HuH-7.5 (cell line): ENCODE measurements at places on chromosomes 12 and 14.

- no peak for DNase-seq
Observed at GRCh38 chr12:111748151-111748672, 18.5 kb upstream of the ALDH2 start.

DNA sequence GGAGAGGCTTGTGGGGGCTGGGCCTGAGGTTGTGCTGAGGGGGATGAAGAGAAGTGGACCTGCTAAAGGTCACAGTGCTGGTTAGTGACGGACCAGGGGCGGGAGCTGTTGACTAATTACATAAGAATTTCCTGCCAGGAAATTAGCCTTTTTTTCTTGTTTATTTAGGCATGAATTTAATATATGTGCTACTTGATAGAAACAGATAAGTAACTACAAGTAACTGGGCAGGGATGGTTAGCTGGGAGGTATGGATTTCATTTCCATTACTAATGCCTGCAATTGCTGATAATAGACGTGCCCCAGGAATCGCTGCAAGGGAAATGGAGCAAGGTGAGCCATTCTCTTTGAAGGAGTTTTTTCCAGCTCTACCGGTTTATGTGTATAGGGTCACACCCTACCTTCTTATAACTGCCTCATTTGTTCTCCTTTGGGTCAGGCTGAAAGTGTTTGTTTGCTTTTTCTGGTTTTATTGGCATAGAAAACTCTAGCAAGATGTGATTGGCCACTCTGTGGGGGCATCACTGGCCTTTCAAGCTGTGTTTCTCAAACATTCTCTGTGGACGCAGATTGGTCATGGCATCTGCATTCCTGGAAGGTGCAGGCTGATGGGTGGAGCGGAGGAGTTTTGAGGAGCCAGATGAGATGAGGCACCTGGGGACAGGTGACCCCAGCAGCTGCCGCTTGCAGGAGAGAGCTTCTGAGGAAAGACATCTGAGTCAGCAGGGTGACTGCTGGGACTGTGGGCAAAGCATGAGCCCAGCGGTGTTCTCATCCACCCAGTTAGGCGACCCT, 19.0 kb upstream of the GPRC5A start:
- DNase-seq = no peak

DNA sequence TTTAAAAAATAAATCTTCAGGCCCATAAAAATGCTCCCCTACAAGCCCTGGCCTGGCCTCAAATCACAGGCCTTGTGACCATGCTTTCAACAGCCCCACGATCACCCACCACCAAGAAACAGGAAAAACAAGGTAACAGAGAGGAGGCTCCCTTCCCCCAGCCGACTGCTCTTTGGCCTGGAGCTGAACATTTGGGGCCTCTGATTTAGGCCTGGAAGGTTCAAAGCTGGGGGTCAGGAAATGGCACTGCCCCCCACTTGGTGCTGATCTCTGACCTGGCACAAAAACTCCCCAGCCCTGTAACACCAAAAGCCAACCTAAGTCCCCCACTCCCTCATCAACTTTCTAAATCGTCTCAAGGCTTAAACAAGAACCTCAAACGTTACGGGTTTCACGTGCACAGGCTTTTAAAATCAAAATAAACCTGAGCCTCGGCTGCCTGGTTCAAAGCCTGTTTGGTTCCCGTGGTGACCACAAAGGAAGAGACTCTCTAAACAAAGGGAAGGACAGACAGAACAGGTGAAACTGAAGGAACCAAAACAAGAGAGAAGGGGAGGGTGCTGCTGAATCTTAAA, 9.0 kb downstream of the ACTN1 start:
- DNase-seq = no peak

- DNase-seq = no peak
Observed at GRCh38 chr14:100620255-100621100, 33.3 kb upstream of the BEGAIN start.

DNA sequence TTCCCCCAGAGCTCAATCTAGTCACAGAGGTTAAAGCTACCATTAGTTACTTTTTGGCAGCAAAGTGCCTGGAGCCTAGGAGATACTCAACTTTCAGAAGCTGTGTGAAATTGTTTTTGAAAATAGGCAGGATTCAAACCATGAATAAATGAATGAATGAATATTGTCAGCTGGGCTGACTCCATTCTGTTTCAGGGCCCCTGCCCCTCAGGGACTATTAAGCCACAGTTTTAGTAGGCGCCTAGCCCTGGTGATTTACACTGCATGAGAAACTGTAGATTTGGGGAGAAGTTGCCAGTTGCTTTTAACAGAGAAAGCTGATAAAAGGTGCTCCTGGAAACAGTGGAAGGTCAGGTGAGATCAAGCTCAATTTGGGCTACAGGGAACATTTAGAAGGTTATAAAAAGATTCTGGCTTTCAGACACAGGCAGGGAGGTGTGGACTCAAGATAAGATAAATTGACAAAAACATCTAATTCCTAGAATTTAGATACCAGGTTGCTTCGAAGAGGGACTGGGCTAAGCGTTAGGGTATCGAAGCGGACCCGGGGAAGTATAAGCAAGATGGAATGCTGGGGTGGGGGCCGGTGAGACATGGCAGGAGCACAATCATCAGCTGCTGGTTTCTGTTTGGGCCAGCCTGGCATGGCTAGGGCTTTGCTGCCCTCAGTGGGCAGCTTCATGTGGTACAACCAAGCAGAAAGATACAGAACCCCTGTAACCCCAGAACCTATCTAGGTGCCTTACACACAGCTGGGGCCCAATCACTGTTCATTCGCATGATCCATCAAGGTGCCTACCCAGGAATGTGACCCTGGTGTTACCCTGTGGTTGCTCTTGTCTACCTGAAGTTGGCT, 14.9 kb upstream of the CELA1 start:
- DNase-seq = no peak

DNA sequence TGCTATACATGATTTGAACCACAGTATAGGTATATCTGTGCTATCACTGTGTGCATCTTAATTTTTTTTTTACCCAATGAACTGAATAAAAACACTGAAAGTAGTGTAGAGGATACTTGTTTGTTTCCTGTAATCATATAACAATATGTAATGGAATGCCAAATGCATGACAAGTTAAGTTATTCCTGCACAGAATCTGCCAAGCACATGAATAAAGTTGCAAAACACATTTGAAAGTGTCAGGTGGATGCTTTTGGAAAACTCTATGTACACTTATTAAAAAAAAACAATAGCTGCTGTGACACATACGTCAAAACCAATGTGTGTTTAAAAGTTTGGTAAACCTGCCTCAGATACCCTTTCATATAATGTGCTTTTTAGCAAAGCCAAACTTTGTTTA, 1638.1 kb upstream of the SEL1L start:
- no peak for DNase-seq

DNA sequence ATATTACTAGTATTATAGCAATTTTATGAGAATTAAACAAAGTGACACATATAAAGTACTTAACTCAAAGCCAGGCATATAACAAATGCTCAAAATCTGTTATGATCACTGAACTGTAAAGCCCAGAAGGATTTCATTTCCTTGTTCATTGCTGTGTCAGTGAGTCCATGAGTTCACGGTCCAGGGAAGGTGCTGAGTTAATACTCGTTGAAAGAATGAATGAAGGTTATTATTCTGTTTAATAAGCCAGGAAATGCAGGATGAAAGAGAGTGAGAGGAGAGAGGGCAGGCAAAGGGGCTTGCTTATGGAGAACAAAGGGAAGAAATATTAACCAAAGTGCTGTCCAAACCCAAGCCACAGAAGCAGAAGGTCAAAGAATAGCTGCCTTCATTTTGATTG, 40.2 kb upstream of the NT5DC3 start:
- no peak for DNase-seq

DNA sequence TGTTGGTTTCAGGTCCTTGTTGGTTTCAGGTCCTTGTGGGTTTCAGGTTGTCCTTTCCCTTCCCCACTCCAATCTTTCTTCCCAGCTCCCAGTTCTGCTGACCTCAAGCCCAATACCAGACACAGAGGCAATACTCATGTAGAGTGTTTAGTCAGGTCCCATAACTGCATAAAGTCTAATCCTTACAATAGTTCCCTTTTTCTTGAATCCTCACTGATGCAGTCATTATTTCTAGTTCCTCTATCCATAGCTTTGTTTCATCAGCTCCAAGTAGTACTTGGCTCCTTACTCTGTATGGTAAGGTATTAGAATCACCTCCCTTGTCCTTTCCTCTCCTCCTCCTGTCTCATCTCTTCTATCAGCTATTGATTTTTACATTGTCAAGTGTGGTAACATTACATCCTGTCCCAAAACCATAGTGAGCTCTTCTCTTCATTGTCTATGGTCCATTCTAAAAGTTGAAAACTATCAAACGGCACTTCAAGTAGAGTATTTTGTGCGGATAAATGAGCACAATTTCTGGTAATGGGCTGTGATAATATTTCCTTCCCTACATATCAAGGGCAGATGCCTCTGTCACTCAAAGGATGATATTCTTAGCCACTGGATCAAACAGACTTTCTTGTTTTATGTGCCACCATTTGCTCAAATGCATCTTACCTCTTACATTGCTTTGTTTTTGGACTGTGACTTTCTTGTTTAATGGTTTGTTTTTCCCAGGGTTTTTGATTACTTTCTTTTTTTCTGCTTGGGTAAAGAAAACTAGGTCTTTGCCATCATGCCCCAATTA, 57.2 kb upstream of the JDP2 start:
- DNase-seq = no peak
